ENCODE measurements at places on chromosomes 13 and 19.

GRCh38 chr13:95003019-95003813 is 290.9 kb upstream of the SOX21 start:
- DNase-seq, result peak; percentile 22

- no peak for DNase-seq
Observed at GRCh38 chr13:19664481-19665230, 31.2 kb downstream of the MPHOSPH8 start.

- DNase-seq, result peak; percentile 34
Observed at GRCh38 chr19:14114854-14115253, 2.7 kb downstream of the PRKACA start.

- no peak for DNase-seq
Observed at GRCh38 chr13:52949742-52950141, 78.9 kb upstream of the OLFM4 start.

GRCh38 chr19:13748169-13748828 is 16.0 kb upstream of the MRI1 start:
- DNase-seq, result peak; percentile 54

DNA sequence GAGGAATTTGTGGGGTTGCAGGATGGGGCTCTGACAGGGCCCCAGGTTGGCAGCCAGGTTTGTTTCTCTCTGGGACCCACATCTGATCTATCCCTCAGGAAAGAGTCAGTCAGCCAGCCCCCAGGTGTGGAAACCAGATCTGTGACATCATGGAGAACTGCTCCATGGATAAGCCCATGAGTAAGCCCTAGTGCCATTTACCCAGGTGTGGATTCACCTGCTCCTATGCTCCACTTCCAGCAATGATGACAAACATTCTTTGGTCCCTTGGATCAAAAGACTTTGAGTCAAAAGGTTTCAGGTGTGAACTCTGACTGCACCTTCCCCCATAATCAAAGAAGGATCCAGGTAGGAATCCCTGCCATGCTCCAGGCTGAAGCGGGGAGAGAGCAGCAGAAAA is 26.9 kb upstream of the IGFL4 start:
- no peak for DNase-seq

DNA sequence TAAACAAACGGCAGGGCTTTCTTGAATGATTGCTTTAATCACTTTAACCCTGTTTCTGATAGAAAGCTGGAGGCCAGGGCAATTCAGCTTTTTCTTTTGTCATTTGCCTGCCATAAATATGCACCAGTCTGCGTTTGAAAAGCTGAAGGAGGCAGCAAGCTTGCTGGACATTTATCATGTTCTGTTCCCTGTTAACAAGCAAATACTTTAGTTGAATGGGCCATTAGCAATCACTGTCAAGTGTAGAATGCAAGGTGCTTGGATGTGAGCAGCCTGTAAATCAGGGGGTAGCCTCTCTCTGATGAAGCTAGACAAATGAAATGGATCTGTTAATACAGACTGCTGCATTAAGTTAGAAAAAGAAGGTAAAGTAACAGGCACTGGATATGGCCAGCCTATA is 7.6 kb downstream of the EFNB2 start:
- no peak for DNase-seq

- no peak for DNase-seq
Observed at GRCh38 chr13:94968757-94969086, 256.4 kb upstream of the SOX21 start.

Measured in choroid plexus epithelial cell (primary cell).